Naive thymus-derived CD8-positive, alpha-beta T cell (primary cell): ENCODE measurements at places on chromosomes 12 and 14.

DNA sequence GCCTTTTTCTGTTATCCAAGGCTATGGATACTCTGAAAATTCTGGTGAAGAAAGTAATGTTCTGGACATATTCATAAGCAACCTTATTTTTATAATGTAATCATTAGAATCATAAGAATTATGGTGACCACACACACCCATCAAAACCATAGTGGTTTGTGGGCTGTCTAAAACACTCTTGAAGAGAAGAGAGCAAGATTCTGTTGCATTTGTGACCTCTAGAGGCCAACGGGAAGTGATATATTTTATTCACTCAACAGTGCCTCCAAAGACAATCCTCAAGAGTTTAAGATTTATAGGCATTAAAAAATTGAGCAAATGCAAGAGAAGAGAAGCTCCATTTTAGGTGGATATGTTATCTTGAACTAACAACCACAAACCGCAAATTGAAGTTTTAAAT lies 68.5 kb upstream of the LGR5 start:
- DNase-seq: no peak

DNA sequence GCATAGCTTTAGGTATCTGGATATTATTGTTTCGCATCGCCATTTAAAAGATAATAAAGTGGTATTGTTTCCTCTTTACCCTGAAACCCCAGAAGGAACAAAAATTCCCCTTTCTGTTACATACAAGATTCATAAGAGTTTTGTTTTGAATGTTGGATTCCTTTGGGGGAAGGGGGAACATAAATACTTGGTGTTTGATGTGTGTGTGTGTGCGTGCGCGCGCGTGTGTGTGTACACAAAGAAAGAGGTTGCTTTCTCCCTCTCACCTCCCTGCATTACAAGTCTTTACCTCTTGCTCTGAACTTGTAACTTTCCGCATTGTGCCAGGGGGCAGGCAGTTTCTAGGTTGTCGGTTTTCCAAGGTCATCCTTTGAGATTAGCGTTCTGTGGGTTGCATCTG lies 76.4 kb downstream of the GPATCH2L start:
- DNase-seq: no peak

DNA sequence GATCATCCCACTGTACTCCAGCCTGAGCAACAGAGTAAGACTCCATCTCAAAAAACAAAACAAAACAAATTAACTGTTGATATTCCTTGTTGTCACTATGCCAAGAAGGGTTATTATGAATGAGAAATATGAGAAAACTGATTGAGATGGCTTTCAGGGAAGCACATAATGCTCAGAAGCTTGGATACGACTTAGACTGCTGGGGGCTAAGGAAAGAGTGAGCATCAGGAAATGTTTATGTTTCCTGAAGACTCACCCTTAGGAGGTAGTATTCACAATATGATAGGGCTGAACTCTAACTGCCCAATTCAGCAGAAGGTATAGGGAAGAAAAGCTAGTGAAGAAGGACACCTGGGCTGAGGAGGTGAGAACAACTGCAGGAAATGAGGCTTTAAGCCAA lies 6.3 kb downstream of the STYK1 start:
- DNase-seq: no peak

GRCh38 chr12:95646781-95647190 lies 95.5 kb upstream of the USP44 start:
- DNase-seq: no peak

DNA sequence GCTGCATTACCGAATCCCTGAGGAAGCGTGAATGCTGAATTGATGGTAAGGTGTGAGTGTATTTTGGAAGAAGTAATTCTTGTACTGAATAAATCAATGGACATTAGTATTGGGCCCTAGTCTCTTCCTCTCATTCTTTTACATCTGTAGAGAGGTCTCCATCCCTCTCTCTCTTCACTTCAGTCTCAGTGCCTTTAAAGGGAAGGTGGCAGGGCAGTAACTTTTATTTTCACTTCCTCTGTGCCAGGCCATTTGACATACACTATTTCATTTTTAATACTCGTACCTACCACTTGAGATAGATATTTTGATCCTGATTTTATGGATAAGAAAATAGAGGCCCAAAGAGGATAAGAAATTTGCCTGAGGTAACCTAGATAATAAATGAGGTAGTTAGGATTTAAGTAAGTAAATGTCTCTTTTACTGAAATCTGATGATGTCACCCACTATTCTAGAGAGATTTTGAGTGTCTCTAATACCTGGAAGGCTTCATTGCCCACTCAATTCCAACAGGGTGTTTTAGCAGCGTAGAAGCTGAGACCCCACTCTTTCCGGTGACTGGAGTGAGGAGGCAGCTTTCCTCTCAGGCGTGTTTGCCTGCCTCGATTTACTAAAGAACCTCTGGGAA lies 177.9 kb upstream of the PRICKLE1 start:
- no peak for DNase-seq
